Common myeloid progenitor, CD34-positive (primary cell): ENCODE measurements at places on chromosomes 7 and 10.

GRCh38 chr7:150556521-150557138 is 10.6 kb upstream of the GIMAP4 start:
- DNase-seq, result peak; percentile 63

DNA sequence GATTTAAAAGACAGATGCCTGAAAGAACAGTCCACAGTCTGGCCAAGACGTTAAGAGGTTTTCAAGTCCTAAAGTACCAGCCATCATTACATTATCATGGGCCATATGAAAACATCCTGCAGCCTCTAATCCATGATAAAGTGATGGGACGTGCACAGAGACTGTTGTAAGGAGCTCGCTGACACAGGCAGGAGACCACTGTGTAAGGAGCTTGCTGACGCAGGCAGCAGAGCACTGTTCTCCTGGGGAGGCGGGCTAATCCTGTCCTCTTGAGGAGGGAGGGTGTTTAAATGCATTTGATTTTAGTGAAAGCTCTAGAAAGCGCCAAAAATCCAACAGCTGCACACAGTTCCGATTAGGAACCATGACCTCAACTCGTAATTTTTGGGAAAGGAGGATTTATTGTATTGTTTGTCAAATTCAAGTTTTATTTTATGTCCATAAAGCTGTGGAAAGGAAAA is 16.9 kb downstream of the SVIL start:
- no peak for DNase-seq

- DNase-seq, result no peak
Observed at GRCh38 chr10:71981015-71981875, 17.1 kb downstream of the CHST3 start.

DNA sequence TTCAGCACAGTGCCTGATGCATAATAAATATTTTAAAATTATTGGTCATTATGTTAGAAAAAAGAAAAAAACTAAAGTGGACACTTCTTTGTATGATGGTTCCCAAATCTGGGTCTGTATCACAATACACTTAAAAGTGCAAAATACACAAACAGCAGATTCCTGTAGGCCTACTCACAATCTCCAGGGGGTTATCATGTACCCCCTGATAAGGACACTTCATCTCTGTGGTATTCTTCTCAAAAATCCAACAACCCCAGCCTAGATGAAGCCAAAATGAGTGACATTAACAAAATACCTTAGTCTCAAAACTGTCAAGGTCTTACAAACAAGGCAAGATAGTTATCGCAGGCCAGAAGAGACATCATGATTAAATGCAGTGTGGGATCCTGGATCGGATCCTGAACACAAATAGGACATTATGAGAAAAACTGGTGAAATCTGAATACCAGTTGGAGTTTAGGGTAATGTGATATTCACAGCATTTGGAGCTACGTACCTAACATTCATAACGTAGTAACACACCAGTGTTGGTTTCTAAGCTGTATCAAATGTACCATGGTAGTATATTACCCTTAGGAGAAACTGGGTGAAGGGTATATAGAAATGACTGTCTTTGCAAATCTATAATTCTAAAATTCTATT is 45.2 kb downstream of the NSUN6 start:
- DNase-seq, result no peak

DNA sequence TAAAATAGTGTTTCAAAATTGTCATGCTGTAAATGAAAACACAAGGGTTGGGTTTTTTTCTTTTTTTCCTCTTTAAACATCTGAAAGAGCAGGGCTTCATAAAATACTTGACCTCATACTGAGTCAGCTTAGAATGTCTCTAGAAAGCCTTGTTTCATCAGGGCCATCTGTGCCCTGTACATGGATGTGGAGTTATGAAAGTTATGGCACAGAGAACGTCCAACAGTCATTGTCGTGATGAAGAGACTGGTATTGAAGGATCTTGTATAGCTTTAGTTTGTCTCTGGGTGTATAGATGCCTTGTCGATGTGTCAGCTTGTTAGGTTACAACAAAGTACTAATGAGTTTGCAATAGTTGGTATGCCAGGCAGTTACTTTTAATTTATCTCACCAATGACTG is 127.3 kb downstream of the FAM204A start:
- no peak for DNase-seq

GRCh38 chr7:158587162-158588084 is at the start of gene PTPRN2:
Gene PTPRN2, minus strand, starts transcription at chr7:158587823.
- DNase-seq, result peak; percentile 22

DNA sequence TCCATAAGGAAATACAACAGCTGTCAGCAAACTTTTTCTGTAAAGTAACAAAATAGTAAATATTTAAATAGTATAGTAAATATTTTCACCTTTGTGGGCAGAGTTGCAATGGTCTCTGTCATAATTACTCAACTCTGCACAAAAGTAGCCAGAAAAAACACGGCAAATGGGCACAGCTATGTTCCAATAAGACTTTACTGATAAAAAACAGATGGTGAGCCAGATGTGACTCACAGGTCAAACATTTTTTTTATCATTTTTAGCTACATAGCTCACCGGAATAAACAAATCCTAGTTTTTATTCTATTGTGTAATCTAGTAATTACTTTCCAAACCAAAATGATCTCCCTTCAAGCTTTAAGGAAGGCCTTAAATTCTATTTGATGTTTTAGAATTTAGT is 55.3 kb downstream of the NCAPG2 start:
- DNase-seq, result no peak

DNA sequence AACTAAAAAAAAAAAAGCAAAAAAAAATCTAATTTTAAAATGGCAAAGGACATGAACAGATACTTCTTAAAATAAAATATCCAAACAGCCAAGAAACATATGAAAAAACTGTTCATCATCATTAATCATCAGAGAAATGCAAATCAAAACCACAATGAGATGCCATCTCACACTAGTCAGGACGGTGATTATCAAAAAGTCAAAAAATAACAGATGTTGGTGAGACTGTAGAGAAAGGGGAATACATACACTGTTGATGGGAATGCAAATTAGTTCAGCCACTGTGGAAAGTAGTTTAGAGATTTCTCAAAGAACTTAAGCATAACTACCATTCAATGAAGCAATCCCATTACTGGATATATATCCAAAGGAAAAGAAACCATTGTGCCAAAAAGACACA is 30.2 kb downstream of the COBL start:
- DNase-seq, result no peak

DNA sequence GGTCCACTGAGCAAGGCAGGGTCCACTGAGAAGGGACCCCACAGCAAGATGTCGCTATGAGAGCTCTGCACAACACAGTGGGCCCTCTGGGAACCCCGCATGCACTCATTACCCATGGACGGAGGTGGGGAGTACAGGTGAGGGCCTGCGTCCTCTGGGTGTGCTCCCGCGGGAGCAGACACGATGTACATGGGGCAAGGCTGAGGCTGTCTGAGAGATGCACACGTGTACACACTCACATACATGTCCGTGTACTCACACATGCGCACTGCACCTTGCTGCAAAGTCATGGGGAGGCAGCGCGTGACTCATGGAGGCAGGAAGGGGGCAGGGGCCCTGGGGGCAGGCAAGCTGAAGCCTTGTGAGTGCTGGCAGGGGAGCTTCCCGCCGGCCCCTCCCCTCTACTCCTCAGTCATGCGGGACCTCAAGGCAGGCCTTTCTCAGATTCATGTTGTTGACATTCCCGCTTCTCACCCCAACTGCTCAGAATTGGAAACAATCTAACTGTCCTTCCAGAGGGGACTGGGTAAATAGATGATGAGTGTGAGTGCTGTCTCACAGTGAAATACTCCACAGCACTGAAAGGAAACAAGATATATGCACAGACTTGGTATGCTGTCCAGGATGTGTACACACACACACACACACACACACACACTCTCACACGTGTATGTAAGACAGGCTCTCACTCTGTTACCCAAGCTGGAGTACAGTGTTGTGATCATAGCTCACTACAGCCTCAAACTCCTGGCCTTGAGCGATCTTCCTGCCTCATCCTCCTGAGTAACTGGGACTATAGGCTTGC is 40.0 kb downstream of the GOLGA7B start:
- DNase-seq, result peak; percentile 25

DNA sequence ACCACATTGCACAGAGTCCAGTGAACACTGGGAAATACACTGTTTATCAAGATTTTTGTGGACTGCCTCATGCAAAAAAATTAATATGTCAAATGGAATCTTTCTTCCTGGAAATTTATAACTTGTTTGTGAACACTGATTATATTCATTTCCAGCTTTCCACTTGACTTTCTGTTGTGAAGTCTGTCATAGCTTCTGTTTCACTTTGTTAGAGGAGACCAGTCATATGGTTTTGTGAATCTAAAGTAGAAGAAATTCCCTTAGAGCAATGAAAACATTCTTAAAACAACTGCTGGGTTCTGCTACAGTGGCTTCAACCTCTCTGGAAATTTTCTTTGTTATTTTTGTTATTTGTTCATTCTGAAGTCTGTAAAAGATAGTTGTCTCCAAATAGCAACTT is 349.5 kb upstream of the NFE2L3 start:
- no peak for DNase-seq

GRCh38 chr7:25891591-25891990 is 260.4 kb upstream of the NFE2L3 start:
- no peak for DNase-seq

DNA sequence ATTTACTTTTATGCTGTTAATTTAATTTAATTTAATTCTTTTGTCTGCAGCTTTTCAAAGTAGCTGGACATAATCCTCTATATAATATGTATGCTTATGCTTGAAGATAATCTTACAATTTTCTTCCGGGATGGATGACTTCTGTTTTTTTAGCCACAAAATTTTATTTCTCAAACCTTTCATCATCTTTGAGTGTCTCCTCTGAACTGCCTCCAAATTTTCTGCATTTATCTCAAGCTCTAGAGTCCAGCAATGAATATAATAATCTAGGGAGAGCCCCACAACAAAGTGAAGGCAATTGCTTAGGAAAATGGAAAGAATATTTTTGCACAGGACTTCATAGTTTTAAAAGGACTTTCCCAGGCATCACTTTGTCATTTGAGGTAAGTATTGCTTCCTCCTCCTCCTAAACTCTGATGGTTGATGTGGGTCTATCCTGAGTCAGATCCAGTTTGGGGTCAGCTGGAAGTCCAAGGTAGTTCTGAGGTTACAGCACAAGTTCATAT is 53.7 kb upstream of the FAM3C start:
- no peak for DNase-seq

- DNase-seq, result no peak
Observed at GRCh38 chr7:131096267-131096927, 231.3 kb upstream of the MKLN1 start.

DNA sequence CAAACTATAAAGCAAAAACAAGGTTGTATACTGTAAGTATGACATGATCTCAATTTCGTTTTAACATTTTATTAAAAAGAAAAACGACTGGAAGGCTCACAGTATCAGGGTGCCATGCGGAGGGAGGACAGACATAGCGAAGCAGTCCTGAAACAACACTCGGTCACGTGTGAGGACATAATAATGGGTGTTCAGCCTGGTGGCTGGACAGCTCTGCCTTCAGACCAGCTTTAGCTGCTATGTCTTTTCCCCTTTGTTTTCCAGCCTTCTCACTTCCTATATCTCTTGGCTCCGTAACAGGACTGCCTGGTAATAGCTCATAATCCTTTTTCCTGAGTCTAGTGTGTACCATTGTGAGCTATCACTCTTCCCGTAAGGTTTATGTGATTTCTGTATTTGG is 18.4 kb upstream of the KLF14 start:
- DNase-seq, result no peak

GRCh38 chr10:70584366-70584765 is 18.2 kb downstream of the PRF1 start:
- DNase-seq, result no peak

GRCh38 chr7:117458977-117459583 is 20.7 kb upstream of the CFTR start:
- DNase-seq, result peak; percentile 40

DNA sequence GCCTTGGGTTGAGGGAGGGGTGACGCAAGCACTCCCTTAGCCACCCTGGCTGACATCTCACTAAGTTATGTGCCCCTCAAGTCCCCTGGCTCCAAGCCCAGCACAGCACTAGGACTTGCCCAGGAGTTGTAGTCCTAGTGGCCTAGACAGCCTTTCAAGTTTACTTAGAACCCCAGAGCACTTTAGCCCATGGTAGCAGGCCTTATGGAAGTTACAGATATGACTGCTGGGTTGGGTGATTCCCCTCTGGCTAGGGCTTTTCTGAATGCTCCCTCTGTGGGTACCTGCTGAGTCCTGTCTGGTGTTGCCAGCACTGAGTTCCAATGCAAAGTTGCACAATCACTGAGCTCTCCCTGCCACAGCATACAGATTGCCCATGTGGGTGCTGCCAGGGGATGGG is 83.2 kb downstream of the AHCYL2 start:
- DNase-seq, result no peak

GRCh38 chr10:4941540-4942330 is 21.5 kb upstream of the AKR1C1 start:
- peak; percentile 18 for DNase-seq

- no peak for DNase-seq
Observed at GRCh38 chr7:37982423-37982822, 62.0 kb downstream of the EPDR1 start.

GRCh38 chr10:130858626-130859025 is 452.9 kb downstream of the TCERG1L start:
- no peak for DNase-seq

- no peak for DNase-seq
Observed at GRCh38 chr10:33112831-33113455, 154.9 kb upstream of the ITGB1 start.

DNA sequence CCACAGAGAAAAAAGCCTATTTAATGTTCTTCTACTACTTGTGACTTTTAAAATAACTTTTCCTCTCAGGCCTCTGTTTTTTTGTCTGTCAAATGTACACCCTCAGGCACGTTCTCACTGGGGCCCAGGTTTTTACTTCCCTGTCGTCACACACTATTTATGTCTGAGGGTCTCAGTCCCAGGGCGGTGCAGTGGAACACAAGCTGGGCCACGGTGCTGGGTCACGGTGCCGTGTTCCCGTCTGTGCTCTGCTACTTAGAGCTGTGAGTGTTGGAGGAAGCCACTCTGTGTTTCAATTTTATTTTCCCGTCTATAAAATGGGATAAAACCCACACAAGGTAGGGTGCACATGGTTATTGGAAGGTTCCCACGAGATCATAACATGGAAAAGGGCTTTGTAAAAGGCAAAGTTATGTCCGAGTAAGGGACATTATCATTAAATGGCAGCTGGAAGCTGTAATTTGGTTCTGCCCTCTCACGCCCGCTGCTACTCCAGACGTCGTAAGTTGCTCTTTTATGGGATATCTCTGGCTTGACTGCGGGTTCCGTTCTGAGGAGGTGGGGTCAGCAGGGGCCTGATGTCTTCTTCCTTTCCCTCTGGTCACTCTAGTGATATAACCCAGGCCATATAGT is 25.2 kb downstream of the ZNF775 start:
- no peak for DNase-seq

DNA sequence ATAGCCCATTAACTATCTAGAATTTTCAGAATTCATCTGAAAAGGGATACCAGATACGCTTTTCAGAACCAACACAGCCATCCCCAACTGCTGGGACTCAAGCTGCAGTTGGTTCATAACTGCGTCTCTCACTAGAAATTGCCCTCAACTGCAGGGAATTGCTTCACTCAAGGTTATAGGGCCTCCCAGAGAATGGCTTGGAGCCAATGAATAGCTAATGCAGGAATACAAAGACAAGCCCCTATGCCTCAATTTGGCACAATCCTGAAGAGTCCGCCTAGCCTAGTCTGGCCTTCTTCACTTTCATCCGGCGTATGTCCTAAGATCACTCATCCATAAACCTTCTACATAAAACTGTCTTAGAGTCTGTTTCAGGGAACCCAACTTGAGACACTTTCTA is 164.0 kb downstream of the SKAP2 start:
- DNase-seq, result no peak
